ENCODE measurements at places on chromosomes 3 and 15. TPM values are rescaled to one million over a fixed set of nuclear protein-coding genes. Genes with fewer than 3 reads are reported as not detected.

Gene HIGD2B
- total RNA-seq = 0.63 TPM

Gene FSIP1
- total RNA-seq = 0.94 TPM

Gene ANKRD34C
- total RNA-seq = not detected

Gene ADGRG7
- not detected for total RNA-seq

Gene CKMT1A
- not detected for total RNA-seq

Gene POC1A
- 0.21 TPM for total RNA-seq
